ENCODE measurements at places on chromosomes 3 and 15.

DNA sequence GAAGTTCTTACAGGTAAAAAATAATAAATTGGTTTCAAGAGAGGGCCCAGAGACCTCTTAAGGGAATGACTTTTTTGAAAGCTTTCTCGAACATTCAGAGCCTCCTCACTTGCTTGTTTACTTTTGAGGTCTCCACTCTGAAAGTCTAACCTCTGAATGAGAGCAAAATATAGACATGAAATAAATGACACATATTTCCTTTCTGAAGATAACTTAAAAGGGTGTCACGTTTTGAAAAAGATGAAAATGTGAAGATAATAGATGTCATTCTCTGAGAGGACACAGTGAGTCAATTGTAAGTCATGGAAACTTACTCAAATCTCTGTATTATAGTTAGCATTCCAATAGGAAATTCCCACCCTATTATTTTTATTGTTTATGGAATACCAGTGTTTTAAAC, 44.6 kb downstream of the HACD2 start:
- DNase-seq = no peak

GRCh38 chr15:36612063-36612788, 32.8 kb downstream of the CDIN1 start:
- DNase-seq = no peak

GRCh38 chr3:190591080-190591479, 77.2 kb downstream of the IL1RAP start:
- no peak for DNase-seq

- DNase-seq = no peak
These were observed 246.4 kb downstream of the RBMS3 start for GRCh38 chr3:29527246-29527645.

DNA sequence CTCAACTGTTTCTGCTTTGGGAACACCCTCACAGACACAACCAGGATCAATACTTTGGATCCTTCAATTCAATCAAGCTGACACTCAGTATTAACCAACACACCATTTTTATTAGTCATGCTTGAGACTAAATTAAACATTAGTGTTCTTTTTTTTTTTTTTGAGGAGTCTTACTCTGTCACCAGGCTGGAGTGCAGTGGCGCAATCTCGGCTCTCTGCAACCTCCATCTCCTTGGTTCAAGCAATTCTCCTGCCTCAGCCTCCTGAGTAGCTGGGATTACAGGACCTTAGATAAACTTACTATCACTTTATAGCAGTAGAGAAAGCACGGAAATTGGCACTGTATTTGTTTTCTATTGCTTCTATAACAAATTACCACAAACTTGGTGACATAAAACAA, 2.0 kb upstream of the RAB11A start:
- DNase-seq = no peak
